Dermis blood vessel endothelial cell (primary cell): ENCODE measurements at places on chromosomes 1 and 21. TPM values are rescaled to one million over a fixed set of nuclear protein-coding genes. Genes with fewer than 3 reads are reported as not detected.
A peak's percentile ranks its signal among the peaks of the same experiment; 100 is the strongest.

GRCh38 chr1:4128616-4129015 is 228.5 kb upstream of the C1orf174 start:
- DNase-seq = no peak

DNA sequence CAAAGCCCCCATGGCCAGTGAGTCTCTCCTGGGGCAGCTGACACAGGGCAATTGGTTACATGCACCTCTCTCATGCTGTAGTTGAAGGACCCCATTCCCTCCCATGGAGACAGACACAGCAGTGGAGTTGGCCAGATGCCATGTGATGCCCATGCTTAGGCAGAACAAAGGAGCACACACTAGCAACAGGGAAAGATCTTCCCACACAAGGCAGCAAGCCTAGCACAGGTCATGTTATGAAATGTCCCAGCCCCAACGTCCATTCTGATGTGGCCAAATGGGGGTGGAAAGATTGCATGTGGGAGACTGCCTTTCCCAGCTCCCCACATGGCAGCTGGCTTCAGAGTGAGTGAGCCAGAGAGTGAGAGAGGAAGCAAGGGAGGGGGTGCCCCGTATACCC is 34.5 kb downstream of the AADACL4 start:
- no peak for DNase-seq

DNA sequence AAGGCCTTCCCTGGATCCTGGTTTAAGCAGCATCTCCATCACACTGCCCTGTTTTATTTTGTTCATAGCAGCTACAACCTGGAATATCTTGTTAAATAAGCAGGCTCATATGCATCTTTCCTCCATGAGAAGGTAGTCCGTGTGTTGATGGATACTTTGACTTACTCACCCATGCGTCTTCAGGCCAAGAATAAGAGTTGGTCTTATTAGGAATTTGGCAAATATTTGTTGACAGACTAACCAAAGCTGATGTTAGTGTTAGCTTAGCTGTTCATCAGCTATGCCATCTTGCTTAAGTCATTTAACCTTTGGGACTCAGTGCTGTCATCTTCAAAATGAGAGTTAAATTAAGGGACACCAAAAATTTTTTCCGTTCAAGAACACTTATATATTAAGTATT is 59.2 kb downstream of the SASS6 start:
- DNase-seq = no peak

GRCh38 chr1:34101151-34101550 is 63.9 kb downstream of the CSMD2 start:
- no peak for DNase-seq

- no peak for DNase-seq
These were observed 79.8 kb upstream of the ROR1 start for GRCh38 chr1:63693944-63694571.

CTTNBP2NL gene
- 23.8 and 28.0 TPM in 2 replicates for total RNA-seq

GRCh38 chr1:217392441-217392840 is 238.4 kb downstream of the GPATCH2 start:
- no peak for DNase-seq

RASSF5 gene
- total RNA-seq = 0.33 and 0.51 TPM in 2 replicates

- no peak for DNase-seq
These were observed 9.5 kb downstream of the SIM2 start for GRCh38 chr21:36708286-36709029.

RIPPLY3 gene
- total RNA-seq = under 0.01 TPM in 1 of 2 replicates, not detected in the other

DNA sequence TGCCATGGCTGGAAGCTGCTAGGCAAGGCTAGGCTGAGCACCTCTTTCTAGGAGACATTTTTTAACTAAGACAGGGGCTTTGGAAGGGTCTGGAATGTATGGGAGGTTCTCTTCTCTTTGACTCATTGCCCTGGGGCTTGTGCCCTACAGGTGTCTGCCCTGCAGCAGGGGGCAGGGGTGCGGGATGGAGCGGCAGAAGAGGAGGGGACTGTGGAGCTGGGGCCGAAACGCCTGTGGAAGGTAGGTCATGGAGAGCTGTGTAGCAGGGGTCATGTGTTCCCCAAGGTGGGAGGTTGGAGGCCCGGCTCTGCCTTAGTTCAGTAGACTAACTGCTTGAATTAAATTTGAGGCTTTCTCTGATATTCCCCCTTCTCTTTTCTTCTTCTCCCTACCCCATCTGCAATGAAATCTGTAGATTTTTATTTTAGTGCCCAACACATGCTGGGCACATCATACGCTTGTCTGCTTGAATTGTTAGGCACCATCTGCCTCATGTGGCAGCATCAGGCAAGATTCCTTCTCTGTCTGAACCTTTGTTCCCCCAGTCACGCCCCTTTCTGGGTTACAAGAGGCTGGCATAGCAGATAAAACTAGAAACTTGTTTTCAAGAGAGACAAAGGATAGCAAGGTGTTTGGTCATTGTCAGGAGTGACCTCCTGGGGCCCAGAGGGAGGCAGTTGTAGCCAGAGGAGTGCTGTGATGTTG is 18.4 kb downstream of the PPFIA4 start:
- DNase-seq = no peak

OR2AJ1 gene
- not detected in 2 replicates for total RNA-seq

DNA sequence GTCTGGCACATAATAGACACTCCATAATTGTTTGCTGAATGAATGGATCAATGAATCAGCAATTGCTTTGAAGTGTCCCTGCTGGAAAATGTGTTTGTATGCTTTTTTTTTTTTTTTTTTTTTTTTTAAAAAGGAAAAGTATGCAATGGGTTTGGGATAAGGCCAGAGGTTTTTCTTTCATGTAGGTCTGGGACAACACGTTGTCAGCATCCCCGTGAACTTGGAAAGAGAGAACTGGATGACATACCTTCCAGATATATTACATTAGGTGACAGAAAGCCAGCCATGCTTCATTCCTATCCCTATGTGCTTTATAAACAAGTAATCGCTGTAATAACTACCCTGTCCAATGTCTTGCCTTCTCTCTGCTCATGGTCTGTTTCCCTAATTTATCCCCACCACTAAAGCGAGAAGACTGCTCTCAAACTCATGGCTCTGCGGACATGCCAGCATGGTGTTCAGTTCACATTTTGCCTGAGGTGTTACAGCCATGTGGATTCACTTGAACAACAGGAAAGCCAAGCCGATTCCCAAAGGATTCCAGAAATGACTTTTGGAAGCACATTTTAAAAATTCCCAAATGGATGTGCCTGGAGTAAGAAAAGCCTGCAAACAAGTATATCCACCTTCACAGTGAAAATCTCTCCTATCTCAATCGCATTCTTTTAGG is 34.8 kb upstream of the GREM2 start:
- no peak for DNase-seq

GRCh38 chr1:43874716-43875115 is 58.9 kb upstream of the ARTN start:
- no peak for DNase-seq

DNA sequence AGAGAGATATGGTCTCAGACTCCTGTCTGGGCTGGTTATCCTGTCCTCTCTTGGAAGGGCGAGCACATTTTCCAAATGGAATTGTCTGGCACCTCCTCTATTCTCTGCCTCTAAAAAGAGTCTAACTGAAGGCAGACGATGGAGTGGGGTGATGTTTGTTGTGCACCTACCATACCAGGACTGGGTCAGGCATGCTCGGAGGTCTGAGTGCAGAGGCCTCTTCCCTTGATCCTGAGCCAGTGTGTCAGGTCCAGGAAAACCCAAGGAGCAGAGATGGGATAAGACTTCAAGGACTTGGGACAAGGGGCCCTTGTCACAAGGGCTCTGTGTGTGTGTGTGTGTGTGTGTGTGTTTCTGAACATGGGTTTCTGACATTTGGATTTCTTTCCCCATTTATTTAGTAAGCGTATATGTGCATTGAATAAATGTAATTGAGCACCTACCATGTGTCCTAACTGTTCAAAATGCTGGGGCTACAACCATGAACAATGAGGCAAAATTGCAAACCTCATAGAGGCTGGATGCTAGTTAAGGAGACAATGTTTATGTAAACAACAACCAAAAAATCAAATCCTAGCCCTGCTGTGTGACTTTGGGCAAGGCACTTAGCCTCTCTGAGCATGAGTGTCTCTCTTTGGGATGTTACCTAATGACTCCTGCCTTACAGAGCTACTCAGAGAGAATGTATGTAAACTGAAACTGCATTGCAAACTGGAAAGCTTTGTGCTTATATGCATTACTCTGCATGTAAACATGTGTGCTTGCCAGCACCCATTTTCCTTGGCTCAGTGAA is 276.3 kb downstream of the FOXD2 start:
- DNase-seq = no peak

GRCh38 chr1:186188004-186188539 is 187.0 kb downstream of the TPR start:
- DNase-seq = peak; percentile 66

DNA sequence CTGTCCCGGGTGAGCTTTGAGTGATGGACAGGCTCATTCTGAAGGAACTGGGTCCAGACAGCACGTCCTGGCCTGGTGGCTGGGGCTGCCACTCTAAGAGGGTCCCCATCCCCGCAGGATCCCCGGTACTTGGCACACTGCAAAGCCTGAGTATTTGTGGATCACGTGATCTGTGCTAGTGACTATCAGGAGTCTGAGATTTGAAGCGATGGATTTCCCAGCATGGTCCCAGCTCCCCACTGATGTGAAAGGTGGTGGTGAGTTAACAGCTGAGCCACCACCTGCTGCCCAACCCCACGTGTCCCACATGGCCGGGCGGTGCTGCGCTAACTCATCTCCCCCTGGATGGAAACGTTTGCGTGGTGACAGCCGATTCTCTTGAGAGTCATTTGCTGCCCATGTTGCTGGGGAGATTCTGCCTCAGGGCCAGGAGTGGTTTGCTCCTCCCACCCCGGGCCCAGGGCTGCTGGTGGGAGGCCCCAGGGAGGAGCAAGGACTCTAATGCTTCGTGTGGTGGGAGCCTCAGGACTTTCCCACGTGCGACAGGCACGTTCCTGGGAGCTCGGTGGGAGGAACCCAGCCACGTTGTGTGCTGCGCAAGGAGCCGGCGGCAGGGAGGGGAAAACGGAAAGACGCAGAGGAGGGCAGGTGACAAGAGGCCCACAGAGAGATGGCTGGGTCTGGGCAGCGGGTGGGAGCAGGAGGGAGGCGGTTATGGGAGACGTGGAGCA is 15.1 kb downstream of the FAAP20 start:
- DNase-seq = no peak

CRYAA gene
- total RNA-seq = not detected in 2 replicates

GRCh38 chr1:46532095-46532494 is 19.4 kb downstream of the KNCN start:
- no peak for DNase-seq

GRCh38 chr1:163072658-163073057 is 3.5 kb downstream of the RGS4 start:
- DNase-seq = peak; percentile 80

GRCh38 chr1:167428395-167428794 is 89.9 kb downstream of the CD247 start:
- peak; percentile 51 for DNase-seq

DNA sequence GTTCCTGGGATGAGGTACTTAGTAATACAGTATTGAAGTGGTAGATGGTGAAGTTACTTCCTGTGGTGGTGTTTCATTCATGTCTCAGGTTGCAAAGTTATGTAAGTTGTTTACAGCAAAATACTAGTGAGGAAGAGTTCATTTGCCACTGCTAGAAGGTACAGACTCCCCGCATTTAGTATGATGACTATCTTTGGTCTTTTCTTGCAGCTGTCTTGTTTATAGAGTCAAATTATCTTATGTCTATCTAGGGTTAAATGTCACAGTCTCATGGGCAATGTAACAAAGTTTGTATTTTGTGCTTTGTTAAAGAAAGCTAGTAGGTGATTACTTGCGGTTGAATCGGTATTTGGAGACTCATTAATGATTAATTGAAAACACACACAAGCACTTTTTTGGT is 50.2 kb downstream of the LRRC8D start:
- DNase-seq = no peak

DNA sequence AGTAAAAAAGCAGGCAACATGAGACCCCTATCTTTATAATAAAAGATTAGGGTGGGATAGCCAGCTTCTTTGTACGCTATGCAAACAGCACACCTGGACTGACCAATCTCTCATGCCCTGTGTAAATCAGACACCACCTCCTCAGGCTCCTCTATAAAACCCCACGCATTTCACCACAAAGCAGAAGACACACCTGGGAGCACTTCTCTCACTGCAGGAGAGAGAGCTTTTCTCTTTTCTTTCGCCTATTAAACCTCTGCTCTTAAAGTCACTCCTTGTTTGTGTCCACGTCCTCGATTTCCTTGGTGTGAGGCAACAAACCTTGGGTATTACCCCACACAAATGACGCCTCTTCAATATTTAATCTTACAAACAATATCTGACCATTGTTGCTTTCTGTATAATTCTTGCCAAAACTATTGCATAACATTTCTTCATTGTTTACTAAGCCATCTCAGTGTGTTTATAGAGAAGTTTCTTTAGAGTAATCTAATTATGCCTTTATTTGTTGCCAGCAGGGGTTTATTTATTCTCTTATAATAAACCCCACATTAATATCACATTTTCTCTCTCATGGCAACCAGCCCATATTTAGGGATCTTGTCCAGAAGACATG is 31.6 kb upstream of the NUF2 start:
- no peak for DNase-seq

GLMP gene
- total RNA-seq = 48.3 and 50.4 TPM in 2 replicates

HSD3B2 gene
- not detected in 2 replicates for total RNA-seq

NCF2 gene
- not detected in 2 replicates for total RNA-seq

DNA sequence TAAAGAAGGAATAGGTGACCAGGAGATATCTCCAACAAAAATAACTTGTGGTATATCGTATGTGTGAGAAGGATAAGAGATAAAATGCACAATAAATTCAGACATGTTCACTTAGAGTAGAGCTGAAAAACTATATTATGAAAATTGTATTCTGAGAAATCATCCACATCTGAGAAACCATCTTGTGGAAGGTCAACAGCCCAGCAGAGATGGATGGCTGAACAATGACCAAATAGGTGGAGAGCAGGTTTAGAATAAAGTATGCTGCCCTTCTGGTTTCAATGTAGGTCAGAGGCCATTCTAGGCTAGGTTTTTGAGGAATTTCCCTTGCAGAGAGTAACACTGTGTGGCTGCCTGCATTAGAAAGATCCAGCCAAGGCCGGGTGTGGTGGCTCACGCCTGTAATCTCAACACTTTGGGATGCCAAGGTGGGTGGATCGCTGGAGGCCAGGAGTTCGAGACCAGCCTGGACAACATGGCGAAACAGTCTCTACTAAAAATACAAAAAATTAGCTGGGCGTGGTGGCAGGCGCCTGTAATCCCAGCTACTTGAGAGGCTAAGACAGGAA is 8.8 kb upstream of the UAP1 start:
- no peak for DNase-seq
